ENCODE measurements at places on chromosomes 11 and 22. TPM values are rescaled to one million over a fixed set of nuclear protein-coding genes. Genes with fewer than 3 reads are reported as not detected.

The MYEOV gene
- total RNA-seq = 14.4 TPM

The ZNF280A gene
- not detected for total RNA-seq

The TRIM49 gene
- total RNA-seq = not detected

The KIRREL3 gene
- not detected for total RNA-seq

The HOATZ gene
- total RNA-seq = not detected

The PLAAT2 gene
- not detected for total RNA-seq

The CTTN gene
- 330 TPM for total RNA-seq

The P2RX3 gene
- total RNA-seq = not detected

The TBC1D22A gene
- 32.9 TPM for total RNA-seq

The USP2 gene
- total RNA-seq = 1.1 TPM

The CD3E gene
- total RNA-seq = not detected

GRCh38 chr11:35031346-35031745, 107.6 kb upstream of the CD44 start:
- DNase-seq = no peak

- DNase-seq = no peak
Observed at GRCh38 chr11:120931057-120931779, 92.7 kb upstream of the TBCEL start.

GRCh38 chr11:112972399-112973145, 11.4 kb downstream of the NCAM1 start:
- DNase-seq = no peak

- DNase-seq = no peak
Observed at GRCh38 chr11:11992257-11993212, 15.9 kb downstream of the DKK3 start.

DNA sequence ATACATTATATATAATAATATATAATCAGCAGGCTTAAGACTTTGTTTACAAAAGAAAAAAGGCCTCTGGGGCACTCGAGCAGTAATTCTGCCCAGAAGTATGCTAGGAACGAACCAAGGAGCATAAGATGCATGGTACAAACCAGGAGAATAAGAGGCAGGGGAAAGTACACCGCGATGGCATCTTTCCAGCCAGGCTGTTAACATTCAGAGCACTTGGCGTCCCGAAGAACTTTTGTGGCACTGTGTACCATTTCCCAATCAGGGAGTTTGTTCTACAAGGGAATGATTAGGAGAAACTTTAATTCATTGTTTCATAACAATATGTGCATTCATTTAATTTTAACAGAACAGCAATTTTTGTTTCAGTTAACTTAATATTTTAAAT, 125.1 kb downstream of the WT1 start:
- no peak for DNase-seq

DNA sequence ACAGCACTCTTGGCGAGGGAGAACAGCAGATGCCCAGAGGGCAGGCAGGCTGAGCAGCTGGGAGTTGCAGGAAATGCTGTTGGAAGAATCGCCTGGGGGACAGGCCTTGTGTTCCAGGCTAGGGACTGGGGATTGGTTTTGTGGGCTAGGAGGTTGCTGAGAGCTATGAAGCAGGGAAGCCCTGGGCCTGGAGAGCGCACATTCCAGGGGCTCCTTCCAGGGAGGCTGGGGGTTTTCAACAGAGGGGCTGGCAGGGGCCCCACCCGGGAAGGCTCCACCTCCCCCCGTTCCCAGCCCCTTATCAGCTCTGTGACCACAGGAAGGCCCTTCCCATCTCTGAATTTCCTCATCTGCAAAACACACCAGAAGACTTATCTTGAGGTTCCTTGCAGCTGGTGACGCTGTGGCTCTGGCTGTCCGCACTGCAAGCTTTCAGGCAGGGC, 21.7 kb downstream of the WNT11 start:
- DNase-seq = no peak

DNA sequence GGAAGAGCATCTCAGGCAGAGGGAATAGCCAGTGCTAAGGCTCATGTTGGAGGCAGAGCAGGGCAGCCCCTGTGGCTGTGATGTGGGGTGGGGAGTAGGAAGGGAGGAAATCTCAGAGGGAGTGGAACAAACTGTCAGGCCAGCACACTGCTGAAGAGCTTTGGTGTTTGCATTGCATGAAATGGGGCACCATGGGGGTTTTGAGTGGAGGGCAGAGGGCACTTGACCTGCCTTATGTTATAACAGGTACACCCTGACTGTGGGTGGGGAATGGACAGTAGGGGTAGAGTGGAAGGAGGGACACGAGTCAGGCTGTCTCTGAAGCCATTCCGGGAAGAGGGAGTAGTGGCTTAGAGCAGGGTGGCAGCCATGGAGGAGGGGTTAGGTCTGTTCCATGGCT, 24.0 kb downstream of the PRDM11 start:
- no peak for DNase-seq

DNA sequence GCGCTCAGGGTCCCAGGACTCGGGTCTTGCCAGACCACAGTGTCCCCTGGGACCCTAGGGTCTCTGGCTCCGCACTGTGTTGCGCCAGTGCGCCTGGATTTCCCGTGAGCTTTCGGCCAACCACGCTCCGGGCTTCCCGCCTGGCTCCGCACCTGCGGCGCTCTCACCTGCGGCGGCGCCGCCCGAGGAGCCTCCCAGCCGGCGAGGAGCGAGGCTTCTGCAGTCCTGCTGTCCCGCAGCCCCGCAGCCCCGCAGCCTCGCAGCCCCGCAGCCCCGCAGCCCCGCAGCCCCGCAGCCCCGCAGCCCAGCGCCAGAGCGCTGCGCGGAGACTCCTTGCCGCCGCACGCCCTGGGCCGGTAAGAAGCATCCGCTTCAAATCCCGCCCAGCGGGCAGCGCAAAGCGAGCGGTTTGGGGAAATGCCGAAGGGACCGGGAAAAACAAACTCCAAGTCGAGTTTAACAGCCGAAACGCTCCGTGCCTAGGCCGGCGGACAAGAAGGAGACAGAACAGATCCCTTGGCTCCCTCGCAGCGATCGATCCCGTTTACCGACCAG, 939 bp downstream of the ALX4 start:
- DNase-seq = no peak

DNA sequence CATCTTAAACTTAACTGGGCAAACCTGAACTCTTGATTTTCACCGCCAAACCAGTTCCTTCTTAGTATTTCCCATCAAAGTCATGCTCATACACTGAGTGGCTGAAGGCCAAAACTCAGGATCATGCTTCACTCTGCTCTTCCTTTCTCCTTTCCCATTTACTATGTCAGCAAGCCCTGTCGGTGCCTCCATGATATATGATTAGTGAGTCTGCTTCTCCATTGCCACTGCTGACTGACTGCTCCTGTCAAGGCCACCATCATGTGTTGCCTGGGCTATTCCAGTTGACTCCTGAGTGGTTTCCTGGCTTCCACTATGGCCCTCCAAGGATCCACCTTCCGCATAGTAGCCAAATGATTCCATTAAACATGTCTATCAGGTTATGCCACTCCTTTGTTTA, 42.8 kb upstream of the AMPD3 start:
- no peak for DNase-seq

GRCh38 chr22:49738566-49738965, 89.1 kb downstream of the BRD1 start:
- DNase-seq = no peak

DNA sequence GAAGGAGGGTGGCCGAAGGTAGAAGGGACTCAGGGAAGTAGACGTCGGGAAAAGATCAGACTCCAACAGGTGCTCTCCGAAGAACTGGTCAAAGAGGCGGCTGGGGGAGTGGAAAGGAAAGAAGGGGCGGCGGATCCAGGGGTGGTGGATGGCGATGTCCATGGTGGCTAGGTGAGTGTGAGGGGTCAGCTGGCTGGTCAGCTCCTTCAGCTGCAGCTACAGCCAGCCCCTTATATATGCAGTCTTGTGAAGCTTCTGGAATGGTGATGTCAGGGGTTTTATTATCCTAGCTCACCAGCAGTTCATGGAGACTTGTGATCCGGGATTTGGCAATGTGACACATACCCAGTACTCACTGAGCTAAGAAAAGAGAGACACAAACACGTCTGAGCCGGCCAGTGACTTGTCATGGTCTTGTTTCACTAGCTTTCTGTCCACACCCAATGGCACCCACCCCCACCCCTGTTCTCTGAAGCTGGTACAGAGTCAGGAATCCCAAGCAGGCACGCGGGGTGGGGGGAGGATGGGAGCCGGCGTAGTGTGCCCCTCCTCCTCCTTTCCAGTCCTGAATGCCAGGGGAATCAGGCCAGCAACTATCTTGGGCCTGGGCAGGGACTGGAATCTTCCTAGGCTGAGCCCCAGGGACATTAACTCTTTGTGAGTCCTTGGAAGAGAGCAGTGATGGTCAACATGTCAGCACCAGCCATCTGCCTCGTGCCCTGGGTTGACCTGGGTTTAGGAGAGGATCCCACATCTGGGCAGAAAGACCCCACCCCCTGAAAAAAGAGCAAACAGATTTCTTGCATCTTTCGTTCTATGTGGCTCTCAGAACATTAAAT, at the start of gene CRYAB:
Gene CRYAB, minus strand, starts transcription at position 208 of the 839 bp plus-strand sequence. Its CDS starts 46 bp downstream, at position 162.
- DNase-seq = no peak

DNA sequence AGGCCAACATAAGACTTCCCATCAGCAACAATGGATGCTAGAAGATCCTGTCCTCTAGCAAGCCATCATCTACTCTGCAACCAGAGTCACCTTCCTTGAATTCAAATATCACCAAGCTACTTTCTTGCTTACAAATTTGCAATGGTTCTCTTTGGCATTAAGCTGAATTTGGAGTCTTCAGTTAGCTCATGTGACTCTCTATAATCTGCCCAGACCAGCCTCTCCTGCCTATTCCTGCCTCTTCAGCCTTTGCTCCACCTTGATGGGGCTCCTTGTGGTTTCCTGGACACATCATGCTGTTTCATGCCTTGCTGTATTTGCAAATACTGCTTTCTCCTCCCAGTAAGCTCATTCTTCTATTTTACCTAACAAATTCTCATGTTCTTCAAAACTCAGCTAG, 82.3 kb downstream of the RASSF10 start:
- no peak for DNase-seq

DNA sequence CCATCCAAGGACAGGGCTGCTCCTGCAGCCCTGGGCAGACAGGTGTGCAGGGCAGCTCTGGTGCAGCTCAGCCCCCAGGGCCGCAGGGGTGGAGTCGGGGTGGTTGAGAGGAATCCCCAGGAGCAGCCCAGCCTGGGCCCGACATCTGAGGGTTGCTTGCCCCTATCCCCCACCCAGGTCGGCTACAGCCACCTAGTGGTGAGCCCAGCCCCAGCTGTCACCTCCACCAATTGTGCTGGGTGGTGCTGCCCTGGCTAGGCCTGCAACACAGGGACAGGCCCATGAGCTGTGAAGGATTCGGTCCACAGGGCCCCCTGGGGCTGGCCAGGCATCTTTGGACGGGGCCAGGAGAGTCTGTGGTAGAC, 29.6 kb downstream of the RTN4R start:
- peak; percentile 30 for DNase-seq

GRCh38 chr11:24661331-24661730, 164.5 kb downstream of the LUZP2 start:
- DNase-seq = no peak

- DNase-seq = no peak
Observed at GRCh38 chr11:102712137-102712536, 6.6 kb upstream of the MMP27 start.

DNA sequence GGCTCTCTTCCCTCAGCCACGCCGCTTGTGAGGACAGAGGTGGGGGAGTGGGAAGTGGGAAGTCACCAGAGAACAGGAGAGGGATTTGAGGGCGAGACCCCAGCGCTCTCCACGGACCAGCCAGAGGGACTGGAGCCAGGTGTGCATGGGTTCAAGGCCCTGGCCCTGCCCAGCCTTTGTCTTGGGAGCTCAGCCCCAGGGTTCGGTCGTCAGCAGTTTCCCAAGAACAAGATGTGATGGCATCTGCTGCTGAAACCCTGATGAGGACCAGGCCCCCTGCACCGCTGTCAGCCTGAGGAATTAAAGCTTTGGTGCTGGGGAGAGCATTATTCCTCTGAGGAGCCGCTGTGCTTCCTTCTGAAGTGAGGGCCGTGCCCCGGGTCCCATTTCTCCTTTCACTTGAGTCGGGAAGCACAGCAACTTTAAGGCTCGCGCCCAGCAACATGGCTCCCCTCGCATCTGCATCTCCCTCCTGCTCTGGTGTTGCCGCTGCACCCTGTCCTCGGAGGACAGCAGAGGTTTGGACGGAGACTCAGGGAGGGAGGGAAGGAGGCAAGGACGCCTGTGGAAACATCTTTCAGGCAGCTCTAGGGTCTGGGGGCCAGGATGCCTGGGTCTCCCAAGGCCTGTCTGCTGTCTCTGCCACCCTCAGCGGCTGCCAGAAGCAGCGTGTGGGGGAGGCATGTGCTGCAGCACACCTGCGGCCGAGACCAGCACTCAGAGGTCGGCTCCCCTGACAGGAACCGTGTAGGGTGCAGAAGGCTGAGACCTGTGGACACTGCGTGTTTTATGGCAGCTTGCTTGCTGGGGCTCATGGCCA, 3.8 kb downstream of the IFITM5 start:
- no peak for DNase-seq

DNA sequence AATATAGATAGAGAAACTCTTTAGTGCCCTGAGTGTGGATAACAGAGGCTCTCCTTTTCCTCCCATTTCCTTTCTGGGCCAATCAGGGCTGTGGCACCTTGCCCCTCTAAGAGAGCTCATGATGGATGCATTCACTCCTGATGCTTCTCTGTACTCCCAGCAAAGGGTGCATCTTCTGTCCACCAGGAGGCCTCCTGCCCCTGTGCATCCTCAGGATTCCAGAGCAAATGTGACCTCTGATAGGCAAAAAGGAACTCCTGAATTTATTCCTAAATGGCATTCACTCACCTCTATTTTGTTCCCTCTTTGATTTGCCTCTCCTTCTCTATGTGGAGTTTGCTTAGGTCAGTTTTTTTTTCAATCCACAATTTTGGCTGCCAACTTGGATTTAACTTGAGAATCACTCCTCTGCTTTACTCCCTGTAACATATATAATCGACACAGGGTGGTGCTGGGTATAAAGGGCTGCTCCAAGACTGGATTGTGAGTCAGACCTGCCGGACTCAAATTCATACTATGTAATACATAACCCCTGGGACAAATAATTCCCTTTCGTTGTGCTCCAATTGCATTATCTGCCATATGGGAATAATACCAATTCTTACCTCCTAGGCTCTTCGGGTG, 1.1 kb upstream of the MRGPRX4 start:
- no peak for DNase-seq

DNA sequence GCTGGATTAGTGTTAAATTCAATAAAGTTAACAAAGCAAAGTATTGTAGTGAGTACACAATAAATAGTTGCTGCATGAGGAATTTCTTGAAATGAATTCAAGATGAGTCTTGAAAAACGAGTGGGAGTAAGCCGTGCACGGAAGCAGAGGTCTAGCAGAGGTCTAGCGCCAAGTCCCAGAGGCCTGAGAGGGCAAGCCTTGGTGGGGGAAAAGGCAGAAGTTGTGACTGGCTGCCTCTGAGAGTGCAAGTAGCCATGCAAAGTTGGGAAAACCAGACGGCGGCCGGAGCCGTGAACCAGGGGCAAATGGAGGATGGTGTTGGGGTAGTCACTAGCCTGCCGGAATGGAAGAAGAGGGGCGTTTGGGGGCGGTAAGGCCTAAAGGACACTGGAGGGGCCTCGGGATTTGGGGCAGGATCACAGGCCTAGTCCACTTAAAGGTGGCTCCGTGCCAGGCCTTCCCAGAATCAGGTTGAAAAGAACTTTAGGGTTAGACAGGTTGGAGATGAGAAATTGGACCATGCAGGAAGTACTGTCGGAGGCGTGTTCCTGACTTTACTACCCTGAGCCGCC, 379 bp upstream of the SLC3A2 start:
- peak; percentile 62 for DNase-seq
